ENCODE measurements at places on chromosomes 6 and 20.

DNA sequence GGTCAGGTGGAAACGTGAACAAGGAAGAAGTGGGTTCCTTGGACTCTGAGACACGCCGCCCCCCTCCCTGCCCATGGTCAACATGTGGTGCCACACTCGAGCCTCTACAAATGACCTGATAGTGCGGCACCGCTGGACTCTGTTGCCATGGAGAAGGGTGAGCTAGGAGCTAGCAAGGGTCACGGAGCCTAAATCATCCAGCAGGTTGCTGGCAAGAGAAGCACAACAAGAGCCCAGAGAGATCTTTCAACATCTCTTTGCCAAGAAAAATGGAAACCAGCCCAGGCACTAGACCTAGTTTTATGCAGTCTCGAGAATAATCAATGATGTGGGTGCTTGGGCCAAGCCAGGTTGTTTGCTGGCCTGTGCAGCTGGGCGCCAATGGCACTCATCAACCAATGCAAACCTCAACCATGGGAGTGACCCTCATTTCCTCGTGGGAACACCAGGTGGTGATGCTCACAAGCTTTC lies 69.5 kb downstream of the NOL4L start:
- DNase-seq, result no peak

DNA sequence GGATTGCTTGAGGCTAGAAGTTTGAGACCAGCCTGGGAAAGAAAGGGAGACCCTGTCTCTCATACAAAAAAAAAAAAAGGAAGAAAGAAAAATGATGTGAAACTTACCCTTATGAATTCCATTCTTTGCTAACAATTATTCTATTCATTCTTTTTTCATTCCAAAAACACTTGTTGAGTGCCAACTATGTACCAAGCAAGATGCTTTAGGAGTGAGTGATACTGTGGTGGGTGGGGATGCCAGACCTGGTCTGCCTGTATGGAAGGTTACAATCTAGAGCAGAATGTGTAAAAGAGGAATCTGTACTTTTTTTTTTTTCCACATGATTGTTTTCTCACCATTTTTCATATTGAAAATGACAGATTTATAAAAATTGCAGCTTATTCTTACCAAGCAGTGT lies 73.8 kb upstream of the TULP1 start:
- no peak for DNase-seq

DNA sequence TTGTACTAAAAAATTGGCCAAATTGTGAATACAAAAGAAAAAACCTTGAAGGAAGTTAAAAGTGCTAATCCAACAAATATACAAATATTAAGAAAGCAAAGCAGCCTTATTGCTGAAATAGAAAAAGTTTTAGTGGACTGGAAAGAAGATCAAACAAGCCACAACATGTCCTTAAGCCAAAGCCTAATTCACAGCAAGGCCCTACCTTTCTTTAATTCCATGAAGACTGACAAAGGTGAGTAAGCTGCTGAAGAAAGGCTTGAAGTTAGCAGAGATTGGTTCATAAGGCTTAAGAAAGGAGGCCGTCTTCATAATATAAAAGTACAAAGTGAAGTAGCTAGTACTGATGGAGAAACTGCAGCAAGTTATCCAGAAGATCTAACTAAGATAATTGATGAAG lies 53.5 kb downstream of the TINAG start:
- no peak for DNase-seq

- DNase-seq, result no peak
These were observed 254.7 kb downstream of the ARHGAP18 start for GRCh38 chr6:129455126-129455769.

DNA sequence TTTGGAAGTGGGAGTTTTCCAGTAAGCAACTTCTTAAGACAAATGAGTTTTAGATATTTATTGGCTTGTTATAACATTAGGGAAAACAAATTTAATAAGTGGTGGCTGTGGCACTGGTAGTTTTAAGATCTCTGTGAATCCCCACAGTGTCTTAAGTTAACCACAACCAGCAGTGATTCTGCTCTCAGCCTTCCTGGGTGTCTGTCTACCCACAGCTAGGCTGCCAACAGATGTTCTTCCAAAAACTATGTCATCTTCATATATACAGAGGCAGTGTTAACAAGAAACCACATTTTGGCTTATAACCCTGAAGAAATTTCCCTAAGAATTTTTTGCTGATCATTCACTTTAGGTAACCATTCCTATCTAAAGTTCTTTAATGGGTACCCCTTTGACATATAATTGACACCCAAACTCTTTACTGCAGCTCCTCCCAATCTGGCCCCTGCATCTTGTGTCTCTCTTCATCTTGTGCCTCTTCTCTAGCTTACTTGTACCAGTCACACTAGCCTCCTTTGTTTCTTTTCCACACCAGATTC lies 52.7 kb downstream of the TOP1 start:
- DNase-seq, result no peak

DNA sequence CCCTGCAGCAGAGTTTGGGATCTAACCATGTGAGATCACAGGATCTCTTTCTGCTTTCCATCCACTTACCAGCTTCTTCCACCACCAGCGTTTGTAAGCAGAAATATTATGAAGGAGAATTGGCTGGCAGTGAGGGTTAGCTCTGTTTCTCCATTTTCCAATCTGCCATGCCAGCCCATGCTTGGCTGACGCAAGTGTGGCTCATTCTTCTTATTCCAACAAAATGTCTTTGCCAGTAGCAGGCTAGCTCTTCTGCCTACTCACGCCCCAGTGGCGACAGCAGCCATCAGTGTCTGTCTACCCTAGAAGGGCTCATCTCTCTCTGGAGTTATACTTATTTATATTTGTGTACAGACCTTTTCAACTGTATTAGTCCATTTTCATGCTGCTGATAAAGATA lies 286.2 kb downstream of the FARS2 start:
- DNase-seq, result no peak

- no peak for DNase-seq
These were observed 91.3 kb downstream of the ADGRB3 start for GRCh38 chr6:68726337-68726736.

DNA sequence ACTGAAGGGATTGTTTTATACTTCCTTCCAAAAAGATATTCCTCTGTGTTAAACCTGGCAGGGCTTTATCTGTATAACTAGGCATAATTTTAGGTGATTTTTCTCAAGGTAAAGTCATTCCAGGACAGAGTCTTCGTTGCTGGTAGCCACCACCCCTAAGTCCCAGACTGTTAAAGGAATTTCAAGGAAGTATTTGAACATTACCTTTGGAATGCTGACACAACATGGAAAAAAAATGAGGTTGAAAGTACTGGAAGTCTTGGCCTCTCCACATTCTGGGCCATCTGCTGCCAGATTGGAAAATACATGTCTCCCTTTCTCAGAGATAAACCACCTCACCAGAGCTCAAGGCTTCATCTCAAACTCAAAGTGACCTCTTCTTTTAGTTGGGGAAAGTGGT lies 27.0 kb upstream of the ETV7 start:
- DNase-seq, result no peak

- no peak for DNase-seq
These were observed 3.9 kb upstream of the LRP11 start for GRCh38 chr6:149867876-149868640.

DNA sequence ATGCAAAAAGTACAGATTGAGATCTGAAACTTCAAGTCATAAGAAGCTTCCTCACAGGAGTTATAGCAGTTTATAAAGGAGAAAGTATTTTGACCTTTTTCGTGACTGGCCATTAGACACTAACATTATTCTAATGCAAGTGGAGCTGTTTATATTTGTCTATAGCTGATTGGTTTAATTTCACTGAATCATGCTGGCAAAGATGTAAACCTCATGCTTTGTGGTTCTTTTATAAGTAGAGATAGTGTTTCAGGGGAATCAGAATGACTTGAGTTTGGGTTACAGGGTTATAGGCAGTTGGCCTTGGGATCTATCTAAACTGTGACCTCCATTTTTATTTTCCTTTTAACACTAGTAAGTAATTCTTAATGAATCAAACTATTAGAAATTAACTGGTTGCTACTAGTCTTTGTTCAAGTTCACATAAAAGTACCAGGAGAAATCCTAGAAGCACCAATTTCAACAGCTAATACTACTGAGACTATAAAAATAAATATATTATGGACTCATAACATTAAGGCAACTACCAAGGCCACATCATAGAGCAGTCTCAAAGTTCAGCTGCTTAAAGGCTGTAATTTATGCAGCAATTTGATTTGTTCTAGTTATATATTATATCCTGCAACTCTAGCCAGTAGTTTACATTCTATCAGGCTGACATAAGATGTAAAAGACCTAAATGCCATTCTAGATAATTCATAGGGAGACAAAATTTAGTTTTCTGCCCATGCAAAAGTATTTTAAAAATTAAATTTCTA lies 94.0 kb downstream of the RNGTT start:
- DNase-seq, result no peak

GRCh38 chr20:24432046-24432442 lies 37.4 kb upstream of the SYNDIG1 start:
- DNase-seq, result no peak

DNA sequence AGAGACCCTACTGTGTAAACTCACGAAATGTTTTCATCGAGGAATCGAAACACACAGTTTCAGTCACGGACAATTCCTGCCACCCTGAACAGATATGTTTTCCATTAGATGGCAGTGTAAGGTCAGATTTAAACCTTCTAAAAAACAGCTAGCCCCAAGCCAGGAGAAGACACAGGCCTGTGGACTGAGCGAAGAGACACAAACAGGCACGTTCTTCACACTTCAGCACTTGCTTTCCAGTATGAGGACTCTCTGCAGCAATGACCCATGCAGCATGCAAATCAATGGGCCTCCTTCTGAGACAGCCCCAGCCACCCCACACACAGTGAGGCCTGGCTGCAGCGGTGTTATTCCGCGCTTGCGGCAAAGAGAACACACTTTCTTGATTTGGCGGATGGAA lies 31.9 kb downstream of the HUS1B start:
- DNase-seq, result no peak

DNA sequence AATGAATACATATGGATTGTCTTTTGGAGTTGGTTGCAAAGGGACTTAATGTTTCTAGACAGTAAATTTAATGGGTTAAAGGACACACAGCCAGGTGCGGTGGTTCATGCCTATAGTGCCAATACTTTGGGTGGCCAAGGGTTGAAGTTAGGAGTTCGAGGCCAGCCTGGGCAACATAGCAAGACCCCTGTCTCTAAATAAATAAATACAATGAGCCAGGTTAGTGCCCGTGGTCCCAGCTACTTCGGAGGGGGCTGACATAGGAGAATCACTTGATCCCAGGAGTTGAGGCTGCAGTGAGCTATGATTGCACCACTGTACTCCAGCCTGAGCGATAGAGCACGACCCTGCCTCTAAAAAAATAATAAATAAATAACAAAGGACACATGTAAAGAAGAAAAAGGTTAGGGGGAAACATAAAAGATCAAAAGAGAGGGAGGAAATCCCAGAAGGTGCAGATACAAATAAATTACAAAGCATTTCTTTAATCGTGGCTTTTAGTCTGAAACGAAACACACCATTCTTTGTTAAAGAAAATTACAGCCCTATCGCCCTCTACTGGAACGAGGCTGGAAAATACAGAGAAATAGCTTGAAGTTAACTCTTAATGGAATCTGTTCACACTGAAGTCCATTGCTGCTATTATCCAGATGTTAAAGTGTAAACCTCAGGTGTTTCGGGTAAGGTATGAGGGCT lies 42.6 kb upstream of the SCML4 start:
- DNase-seq, result peak; percentile 8

GRCh38 chr20:34363465-34364222 lies 571 bp downstream of the ITCH start:
- peak; percentile 2 for DNase-seq

GRCh38 chr6:133741375-133741861 lies 147.5 kb upstream of the TCF21 start:
- no peak for DNase-seq

DNA sequence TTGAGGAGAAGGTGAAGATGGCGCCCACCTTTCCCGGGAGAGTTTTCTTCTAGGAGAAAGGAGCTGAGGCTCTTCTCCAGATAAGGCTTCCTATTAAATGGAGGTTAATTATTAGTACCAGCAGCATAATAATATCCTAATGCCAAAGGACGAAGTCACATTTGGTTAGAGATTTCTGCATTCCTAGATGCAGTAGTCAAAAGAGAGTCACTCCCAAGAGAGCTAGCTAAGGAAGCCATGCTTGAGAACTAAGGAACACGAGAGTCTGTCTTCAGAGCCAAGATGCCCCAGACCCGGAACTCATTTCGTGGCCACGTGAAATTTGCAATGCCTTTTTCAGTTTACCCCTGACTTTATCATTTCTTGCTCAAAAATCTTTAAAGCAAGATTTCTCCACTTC lies 132.7 kb downstream of the TSHZ2 start:
- DNase-seq, result no peak

GRCh38 chr20:47262365-47263013 lies 94.0 kb downstream of the ZMYND8 start:
- DNase-seq, result no peak

DNA sequence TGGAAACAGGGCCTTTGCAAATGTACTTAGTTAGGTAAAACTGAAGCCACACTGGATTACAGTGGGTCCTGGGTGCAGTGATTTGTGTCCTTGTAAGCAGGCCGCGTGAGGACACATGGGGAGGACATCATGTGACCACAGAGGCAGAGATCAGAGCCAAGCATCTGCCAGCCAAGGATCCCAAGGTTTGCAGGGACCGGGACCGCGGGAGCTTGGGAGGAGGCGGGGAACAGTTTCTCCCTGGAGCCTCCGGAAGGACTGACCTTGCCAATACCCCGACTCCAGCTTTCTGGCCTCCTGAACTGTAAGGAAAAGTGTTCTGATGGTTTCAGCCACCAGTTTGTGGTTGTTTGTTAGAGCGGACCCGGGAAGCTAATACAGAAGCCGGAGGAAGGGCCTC lies 500.9 kb downstream of the PREX1 start:
- no peak for DNase-seq

- no peak for DNase-seq
These were observed 611.3 kb upstream of the GJE1 start for GRCh38 chr6:141521440-141521839.

DNA sequence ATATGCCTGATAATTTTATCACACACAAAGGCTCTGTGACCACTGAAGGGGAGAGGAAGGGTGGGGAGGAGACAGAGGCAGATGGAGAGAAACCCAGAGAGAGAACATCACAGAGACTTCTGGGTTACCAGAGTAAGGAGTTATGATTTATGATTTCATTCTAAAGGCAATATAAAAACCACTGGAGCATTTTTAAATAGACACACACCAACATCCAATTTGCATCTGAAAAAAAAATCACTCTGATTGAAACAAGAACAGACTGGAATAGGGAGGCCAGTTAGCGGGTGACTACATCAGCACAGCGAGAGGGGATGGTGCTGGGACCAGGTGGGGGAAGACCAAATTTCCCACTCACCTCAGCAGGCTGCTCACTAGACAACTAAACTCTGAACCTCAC lies 104.8 kb downstream of the AGPAT4 start:
- DNase-seq, result no peak

DNA sequence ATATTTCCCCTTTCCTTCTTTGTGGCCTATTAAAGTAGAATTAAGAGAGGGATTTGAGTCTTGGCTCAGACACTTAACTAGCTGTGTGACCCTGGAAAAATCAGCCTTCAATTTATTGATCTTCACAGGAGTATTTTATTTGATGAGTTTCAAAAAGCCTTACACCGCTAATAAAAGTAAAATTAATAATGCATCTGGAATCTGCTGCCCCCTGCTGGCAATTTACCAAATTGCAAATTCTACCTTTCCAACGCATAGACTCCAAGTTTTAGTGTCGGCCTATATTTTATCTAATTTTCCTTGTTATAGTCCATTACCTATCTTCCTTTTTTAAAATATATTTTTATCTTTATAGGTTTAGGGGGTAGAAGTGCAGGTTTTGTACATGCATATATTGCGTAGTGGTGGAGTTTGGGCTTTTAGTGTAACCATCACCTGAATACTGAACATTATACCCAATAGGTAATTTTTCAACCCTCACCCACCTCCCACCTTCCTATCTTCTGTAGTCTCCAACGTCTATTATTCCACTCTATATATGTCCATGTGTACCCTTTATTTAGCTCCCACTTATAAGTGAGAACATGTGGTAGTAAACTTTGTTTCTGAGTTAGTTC lies 46.3 kb downstream of the GOPC start:
- DNase-seq, result peak; percentile 66

All from activated CD4-positive, alpha-beta T cell treated with anti-CD3 and anti-CD28 coated beads, Interleukin-2, amount 50 U/mL, for 1 hour (primary cell).